ENCODE measurements at places on chromosomes 7 and 10. TPM values are rescaled to one million over a fixed set of nuclear protein-coding genes. Genes with fewer than 3 reads are reported as not detected.

The TECPR1 gene
- total RNA-seq: 19.2 TPM

The CACNB2 gene
- total RNA-seq: not detected

The CALCR gene
- 0.08 TPM for total RNA-seq

The SFTPA1 gene
- total RNA-seq: not detected
